ENCODE measurements at places on chromosomes 1 and 21.

GRCh38 chr1:155809088-155809487 is 47.9 kb downstream of the GON4L start:
- DNase-seq, result no peak

DNA sequence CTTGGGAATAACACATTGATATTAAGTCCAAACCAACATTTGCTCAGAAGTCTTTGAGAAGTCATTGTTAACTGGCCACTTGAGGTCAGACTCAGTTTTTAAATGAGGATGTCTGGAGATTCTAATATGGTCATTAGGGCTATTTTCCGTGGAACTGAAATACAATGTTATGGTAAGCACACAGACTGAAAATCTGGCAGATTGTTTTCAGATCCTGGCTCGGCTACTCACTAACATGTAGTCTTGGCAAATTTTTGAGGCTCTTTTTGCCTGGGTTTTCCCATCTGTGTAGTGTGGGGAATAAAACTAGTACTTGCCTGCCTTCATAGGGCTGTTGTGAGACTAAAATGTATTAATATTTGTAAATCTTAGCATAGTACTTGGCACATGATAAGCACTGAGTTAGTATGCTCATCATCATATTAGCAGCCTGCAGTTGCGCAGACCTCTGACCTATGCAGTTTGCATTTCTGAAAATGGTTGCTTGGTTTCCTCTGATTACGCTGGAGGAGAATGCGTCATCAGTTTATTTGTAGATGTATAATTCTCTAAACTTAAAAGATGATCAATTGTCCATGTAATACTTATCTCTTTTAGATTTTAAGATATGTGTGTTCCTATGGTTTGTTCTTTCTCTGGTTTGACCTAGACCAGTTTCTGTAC is 100.8 kb downstream of the C1orf21 start:
- no peak for DNase-seq

DNA sequence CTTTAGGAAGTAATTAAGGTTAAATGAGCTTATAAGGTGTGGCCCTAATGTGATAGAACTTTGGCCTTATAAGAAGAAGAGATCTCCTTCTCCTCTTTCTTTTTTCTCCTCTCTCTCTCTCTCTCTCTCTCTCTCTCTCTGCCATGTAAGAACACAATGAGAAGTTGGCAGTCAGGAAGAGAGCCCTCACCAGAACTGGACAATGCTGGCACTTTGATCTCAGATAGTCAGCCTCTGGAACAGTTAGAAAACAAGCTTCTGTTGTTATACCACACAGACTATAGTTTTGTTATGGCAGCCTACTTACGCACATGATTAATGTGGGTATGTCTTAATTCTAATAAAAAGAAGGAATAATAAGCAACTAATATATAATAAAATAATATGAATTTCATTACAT is 444.2 kb upstream of the LRRC7 start:
- no peak for DNase-seq

DNA sequence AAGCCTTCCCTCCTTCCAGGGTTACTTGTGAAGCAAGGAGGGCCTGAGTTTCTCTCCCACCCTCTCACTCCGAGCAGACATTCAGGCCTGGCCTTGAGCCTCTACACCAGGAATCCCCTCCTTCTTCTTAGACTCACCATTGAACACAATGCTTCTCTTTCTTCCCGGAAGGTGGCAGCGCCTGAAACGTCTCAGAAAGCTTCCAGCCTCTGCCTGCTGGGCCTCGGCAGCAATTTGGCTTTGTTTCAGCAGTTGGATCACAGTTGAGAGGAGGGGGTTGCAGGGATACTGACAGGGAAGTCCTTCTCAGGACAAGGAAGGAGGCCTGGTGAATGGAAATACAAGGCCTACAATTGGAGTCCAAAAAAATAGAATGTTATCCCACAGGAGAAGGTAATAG is 6.3 kb downstream of the CLDN8 start:
- DNase-seq, result no peak

- no peak for DNase-seq
These were observed 1.9 kb downstream of the FBXO2 start for GRCh38 chr1:11652203-11652780.

DNA sequence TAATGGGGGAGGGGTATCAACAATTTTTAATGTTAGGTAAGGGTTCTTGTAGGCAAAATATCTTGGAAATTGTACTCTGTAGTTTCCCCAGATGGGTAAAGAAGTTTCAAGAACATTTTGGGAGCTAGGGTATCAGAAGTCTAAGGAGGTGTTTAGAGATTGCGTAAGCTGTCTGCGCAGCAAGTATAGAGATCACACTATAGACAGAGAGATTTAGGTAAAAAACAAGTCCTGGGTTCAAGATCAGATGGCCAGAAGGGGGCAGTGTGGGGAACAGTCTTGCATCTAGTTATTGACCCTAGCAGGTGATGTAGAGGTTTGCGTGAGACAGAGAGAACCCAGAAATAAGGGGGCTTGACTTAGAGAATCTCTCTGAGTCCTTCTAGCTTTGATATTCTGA is 80.8 kb downstream of the S1PR1 start:
- no peak for DNase-seq

DNA sequence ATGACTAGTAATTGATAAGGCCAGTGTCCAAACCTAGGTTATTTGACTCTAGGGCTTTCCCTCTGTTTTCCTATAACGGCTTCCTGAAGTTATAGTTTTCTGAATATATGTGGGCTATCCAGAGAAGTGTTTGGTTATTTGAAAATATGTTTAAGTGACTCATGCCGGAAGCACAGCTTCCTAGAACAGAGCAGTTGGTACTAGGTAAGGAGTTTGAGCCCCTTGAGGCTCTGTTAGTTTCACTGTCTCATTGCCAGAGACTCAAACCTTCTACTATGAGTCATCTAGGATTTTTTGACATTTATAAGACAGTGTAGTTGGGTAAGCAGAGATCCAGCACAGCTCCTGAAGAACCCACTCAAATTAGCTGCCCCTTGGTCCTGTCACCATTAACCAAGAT is 27.1 kb upstream of the LEPR start:
- DNase-seq, result no peak

GRCh38 chr1:183379951-183380350 is 38.2 kb downstream of the NMNAT2 start:
- DNase-seq, result no peak

- no peak for DNase-seq
These were observed 229.1 kb downstream of the S1PR1 start for GRCh38 chr1:101465941-101466340.

- DNase-seq, result peak; percentile 61
These were observed 39.6 kb upstream of the LBR start for GRCh38 chr1:225467193-225468020.

- no peak for DNase-seq
These were observed 60.8 kb upstream of the PGD start for GRCh38 chr1:10338047-10338446.
